ENCODE measurements at places on chromosomes 2 and 18.

DNA sequence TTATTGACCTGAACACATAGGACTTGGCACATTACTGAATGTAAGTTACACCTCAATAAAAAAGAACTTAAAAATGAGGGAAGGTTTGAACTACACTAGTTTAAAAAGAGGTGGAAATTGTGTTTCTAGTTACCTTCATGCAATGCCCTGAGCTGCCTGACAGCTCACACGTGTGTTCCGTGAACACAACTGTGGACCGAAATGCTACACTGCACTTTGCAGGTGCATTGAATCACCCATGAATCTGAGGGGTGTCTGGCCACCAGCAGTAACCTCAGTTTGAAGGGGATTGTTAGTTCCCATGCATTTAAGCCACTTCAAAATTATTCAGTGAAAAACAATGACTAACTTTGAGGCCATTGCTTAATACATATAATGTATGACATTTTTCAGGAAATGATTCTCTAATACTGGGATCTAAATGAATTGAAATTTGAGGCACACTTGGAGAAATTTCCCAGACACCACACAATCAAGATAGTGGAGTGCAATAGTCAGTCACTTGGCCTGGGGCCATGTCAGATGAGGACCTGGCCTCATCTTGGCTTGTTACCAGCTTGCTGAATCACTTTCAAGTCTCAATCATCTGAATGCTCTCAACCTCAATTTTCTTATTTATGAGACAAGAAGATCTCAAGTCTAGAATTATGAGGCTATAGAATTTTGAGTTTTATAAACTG, 59.3 kb downstream of the MYL12B start:
- DNase-seq = peak; percentile 70

DNA sequence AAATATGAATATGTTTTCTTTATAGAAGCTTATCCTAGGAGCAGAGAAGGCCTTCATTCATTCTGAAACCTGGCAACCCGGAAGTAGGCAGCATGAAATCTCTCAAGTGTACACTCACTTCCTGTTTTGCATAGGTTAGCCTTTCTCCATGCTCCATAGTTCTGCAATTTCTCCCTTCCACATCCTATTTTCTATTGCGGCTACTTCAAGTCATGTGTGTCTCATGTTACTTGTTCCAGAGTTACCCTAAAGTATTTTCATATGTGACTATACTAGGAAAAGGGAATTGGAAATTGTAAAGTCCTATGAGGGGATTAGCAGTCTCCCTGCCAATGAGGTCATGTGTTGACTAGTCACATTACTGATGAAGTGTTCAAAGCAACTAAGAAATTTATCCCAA, 320.6 kb downstream of the NCKAP5 start:
- DNase-seq = no peak

- DNase-seq = no peak
Observed at GRCh38 chr2:164073101-164074074, 337.6 kb upstream of the FIGN start.

- no peak for DNase-seq
Observed at GRCh38 chr2:78077633-78078032, 555.5 kb upstream of the LRRTM4 start.

GRCh38 chr18:6939972-6940371, 177.6 kb downstream of the LAMA1 start:
- no peak for DNase-seq

GRCh38 chr18:61865466-61866175, 27.2 kb downstream of the RNF152 start:
- DNase-seq = no peak

All from A549 (cell line).